ENCODE measurements at places on chromosomes 2 and 18.

DNA sequence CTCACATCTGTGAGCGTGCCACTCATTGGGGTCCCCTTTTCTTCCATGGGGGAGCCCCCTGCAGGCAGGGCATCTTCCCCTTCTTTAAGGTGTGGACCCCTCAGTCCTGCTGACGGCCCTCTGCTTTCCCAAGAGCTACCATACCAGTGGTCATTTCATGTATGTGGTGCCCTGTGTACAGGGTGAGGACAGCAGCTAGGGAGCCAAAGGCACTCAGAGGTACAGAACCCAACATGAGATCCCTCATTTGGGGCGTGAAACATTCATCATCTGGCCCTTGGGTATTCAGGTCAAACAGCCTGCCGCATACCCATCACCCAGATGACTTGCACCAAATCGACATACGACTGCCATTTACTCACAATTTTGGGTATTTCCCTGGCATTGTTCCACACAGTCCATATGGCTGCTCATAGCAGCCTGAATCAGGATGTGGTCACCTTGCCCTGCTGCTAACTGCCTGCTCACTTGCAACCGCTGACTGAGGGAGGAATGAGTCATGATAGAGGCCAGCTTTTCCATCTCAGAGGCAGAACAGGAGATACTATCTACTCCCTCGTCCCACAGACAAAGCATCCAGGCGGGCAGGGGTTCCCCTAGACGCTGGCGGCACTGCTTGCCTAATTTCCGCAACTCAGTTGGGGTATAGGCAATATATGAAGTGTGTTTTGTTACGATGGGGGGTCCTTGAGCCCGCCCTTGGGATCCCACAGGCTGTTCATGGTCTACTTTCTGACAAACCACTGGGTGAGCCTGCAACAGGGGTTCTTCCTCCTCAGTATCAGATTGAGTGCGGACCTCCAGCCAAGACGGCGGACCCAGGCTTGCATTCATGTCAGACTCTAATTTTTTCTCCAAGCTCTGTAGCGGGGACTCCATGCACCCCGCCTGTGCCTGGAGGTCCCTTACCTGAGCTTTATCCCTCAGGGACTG lies 228.6 kb downstream of the SATB2 start:
- DNase-seq = peak; percentile 33

- no peak for DNase-seq
These were observed 5.5 kb upstream of the LIMS2 start for GRCh38 chr2:127680706-127681287.

DNA sequence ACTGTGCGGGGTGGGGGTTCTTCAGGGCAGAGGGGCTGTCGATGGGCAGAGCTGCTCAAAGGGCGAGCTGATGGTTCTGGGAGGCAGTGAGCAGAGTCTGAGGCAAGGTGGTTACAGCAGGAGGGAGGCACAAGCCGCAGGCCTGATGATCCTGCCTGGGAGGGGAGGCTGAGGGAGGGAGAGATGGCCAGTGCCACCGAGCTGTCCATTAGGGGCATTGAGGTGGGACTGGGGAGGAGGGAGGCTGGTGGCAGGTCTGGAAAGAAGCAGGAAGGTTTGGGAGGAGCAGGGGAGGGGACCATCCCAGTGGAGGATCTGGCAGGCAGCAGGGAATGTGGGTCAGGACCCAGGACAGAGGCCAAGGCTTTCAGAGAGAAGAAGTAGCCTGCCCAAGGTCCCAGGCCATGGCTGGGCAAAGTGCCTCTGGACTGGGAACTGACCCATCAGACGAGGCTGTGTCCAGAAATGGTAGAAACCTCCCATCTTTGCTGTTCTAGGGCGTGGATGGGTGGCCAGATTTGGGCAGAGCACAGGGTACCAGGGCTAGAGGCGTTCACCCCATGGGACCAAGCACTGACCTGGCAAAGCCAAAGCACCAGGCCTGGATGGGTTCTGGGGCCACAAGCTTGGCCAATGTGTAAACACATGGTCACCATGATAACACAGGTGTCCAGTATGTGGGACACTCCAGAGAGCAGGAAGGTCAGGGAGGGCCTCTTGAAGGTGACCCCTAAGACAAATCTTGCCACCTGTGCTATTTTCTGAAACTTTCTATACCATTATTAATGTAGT lies 55.5 kb downstream of the INHBB start:
- no peak for DNase-seq

DNA sequence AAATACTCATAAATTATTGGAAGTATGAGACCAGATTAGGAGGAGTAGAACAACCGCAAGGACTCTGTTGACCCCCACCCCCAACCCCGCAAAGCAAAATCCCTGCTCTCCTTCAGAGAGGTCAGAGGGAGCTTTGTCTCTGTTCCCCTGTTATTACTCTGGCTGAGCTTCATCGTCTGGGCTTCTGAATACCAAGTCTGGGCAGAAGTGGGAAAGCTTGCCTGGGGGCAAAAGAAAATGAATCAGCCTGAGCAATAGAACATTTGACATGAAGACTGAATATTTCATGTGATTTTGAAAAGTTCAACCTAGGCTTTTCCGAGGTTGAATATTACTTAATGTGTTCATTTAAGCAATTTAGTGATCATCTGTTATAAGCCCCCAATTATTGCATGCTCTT lies 114.6 kb upstream of the ARHGAP28 start:
- DNase-seq = no peak

DNA sequence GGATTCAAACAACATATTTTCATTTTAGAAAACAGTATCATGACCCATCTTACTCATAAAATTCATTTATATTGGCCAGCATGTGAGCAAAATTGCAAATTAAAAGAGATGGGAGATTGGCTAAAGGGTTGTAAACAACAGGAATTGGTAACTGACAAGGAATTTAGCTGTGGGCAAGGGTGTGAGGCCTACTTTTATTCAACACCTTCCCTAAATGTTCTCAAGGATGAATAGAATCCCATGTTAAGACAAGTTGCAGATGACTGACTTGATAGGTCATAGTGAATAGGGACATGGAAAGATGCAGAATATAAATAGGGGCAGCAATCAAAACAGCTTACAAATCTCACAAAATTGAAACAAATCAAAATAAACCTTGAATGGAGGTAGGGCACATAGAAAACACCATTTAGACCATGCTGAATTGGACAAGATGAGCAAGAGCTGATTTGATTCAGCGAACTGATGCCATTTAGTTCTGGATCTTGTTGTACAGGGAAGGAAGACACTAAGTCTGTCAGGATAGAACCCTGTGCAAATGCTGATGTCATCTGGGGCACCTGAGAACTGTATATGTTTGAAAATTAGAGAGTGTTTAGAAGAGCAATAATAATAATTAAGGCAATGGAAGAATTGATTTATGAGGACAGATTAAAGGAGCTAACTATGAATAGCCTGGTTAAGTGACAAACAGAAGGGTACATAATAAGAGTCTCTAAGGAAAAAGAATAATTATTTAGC lies 509.7 kb downstream of the ZEB2 start:
- no peak for DNase-seq

DNA sequence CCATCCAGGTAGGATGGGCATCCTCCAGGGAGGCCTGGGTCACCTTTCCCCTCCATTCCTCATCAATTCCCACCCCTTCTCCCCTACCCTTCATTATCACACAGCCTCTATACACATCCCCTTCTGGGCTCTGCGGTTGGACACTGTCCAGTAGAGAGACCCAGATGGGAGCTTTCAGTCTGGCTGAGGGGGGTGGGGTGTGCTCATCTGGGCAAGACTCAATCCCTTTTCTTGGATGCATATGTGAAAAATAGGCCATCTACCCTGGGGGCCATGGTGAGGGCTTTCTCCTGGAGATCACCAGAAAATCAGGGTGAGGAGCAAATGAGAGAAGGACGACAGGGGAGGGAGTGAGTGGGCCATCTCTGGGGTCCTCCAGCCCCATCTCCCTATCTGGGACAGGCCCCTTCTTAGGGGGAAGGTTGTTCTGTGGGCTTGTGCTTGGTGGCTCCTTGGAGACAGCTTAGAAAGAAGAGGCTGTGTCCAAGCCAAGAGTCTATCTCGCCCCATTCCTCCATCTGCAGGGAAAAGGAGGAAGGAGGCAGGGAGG lies 160.1 kb downstream of the DYSF start:
- DNase-seq = no peak

- DNase-seq = no peak
These were observed 7.7 kb upstream of the SULT1C4 start for GRCh38 chr2:108370080-108370479.

- no peak for DNase-seq
These were observed 309.4 kb downstream of the NBAS start for GRCh38 chr2:15251753-15252152.

GRCh38 chr2:19225931-19226330 lies 132.5 kb downstream of the OSR1 start:
- no peak for DNase-seq

DNA sequence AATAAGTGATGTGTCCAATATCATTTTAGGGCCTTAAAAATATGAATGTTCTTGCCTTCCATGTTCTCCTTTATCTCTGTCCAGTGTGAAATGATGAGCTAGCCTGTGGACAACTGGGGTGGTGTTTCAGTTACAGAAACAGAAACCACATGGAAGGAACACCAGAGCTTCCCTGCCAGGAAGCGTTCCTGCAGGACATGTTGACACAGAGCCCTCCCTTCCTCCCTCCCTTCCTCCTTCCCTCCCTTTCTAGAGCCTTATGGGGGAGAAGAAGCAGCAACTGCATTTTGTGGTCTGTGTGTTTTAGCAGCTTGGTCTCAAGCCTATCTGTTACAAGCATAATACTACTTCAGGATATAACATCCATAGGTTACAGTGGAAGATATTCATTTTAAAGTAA lies 539.7 kb upstream of the NETO1 start:
- DNase-seq = no peak

DNA sequence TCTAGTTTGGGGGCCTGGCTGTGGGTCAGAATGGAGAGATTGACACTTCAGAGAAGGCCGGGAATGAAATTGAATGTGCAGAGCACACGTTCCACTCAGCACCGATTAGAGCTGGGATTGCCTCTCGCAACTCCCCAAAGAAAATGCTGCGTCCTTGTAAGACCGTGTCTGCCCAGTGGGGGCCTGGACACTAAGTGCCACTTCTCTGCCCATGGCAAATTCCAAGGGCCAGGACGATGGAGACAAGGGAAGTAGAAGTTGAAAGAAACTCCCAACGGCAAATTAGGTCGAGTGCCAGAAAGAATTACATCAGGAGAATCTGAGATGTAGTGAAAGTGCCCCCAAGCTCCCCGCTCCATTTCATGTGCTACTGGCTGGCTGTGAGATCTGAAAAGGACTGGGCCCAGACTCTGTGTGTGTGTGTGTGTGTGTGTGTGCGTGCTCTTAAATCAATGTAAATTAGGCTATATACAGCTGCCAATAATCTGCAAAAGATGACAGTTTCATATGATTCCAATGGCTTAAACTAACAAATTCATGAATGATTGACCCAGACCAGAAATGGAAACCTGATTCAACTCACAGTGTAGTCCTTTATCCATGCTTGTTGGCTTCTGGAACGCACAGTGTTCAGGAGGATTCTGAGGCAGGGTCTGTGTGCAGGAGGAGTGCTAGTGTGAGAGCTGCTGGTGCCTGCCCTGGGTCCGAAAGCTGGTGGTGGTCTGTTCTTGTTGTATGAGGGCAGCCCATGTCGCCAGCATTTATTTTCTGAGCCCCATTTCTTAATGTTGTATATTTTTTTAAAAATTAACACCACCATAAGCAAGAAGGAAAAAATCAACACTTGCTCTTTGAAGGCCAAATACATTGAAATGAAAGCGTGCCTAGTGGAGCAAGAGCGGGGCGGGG lies 234.3 kb downstream of the AGAP1 start:
- DNase-seq = no peak

GRCh38 chr2:110113961-110114591 lies 1.5 kb downstream of the MALL start:
- DNase-seq = no peak

DNA sequence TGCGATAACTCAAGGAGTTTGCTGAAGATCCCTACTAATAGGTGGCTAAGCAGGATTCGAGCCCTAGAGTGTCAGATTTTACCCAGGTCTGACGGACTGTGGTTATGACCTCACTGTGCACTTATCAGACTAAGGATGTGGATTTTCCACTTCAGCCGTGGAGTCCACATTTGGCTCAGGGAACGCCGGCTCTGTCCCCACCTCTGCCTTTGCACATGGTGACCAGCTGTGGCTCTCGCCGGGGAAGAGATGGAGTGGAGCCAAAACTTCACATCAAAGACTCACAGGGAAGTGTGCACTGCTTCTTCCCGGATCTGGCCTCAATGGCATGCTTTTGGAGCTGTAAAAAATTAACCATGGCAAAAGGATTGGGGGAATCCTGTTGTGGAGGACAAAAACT lies 249.3 kb upstream of the APCDD1 start:
- DNase-seq = no peak

GRCh38 chr2:214737188-214737587 lies 72.3 kb downstream of the BARD1 start:
- DNase-seq = no peak

DNA sequence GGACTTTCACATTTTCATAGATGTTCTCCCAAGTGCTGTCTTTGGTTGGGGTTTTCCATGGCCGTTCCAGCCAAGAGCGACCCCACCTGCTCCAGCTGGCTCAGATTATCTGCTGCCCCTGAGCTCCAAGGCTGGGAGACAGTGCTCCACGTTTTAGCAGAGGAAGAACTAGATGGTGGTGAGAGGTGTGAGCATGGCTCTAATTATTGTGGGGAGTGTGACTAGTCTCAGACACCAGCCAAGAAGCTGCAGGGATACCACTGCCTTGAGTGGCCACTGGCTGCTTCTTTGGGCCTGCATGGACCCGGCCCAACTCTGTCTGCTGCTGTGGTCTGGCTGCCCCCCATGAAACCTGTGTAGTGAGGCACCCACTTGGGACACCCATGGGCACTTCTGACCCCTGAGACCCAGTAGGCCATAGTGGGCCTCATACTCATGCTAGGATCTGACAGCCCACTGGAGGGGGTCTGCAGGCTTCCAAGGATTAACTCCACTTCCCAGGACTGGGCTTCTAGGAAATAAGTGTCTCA lies 2.8 kb upstream of the NCL start:
- no peak for DNase-seq

- DNase-seq = no peak
These were observed 285.7 kb downstream of the TCF4 start for GRCh38 chr18:55302167-55302833.

GRCh38 chr18:79628416-79629248 lies 51.0 kb upstream of the CTDP1 start:
- DNase-seq = no peak

DNA sequence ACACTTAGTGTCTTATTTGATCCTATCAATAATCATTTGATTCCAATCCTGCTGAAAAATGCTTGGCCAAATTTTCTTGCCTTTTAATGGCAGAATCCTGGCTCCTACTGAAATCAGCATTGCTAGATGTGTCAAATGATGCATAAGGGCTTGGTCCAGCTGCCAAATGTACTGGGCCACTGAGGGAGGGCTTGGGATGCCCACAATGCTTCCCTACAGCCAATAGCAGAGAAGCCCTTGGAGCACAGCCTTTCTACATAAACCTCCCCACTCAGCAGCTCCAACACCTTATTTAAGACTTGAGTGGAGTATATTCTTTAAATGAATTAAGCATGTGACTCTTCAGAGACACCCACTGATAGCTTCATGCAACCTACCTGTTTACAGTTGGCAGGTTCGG lies 3.6 kb downstream of the ALK start:
- DNase-seq = no peak

DNA sequence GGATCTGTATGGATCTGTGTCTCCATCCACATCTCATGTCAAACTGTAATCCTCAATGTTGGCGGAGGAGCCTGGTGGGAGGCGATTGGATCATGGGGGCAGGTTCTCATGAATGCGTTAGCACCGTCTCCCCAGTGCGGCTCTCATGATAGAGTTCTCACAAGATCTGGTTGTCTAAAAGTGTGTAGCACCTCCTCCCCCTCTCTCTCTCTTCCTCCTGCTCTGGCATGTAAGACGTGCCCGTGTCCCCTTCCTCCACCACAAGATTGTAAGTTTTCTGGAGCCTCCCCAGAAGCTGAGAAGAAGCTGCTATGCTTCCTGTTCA lies 55.0 kb upstream of the ROCK2 start:
- DNase-seq = no peak

GRCh38 chr2:25063876-25064660 lies 22.2 kb downstream of the EFR3B start:
- DNase-seq = no peak
